ENCODE measurements at places on chromosomes 13 and 19.

DNA sequence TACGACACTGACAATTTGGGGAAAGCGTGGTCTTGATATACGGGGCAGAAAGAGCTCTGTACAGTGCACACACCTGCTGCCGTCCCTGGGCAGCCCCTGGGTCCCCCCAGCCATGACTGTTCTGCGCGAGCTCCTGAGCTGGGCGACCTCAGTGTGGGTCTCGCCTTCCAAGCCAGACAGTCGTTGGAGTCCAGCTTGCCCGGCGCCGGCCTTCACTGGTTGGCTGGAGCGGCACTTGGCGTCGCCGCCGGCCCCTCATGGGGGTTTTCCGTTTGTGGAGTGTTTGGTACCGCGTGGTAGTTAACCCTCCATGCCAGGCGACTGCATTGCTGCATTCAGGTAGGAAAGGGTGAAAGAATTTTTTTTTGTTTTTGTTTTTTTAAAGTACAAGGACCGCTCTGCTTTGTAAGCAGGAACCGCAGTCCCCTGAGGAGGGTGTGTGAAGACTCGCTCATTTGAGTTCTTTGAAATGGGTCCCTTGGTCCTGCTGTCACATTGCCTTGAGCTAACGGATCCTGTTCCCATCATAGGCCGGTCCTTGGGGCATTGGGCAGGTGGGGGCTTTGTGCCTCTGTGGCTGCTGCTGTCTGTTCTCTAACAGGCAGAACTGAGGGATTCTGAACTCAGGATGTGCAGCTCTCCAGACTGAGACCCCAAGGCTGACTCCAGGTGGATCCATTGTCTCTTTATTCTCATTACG, 10.8 kb upstream of the RPS15 start:
- DNase-seq, result no peak
- peaks cover 83% of the 10 kb centered on the region for H3K36me3 ChIP-seq
- no peak overlapping the region for H3K4me3 ChIP-seq
- no peak overlapping the region for H3K27ac ChIP-seq
- H3K27me3 ChIP-seq, result no peaks in the 10 kb centered on the region

DNA sequence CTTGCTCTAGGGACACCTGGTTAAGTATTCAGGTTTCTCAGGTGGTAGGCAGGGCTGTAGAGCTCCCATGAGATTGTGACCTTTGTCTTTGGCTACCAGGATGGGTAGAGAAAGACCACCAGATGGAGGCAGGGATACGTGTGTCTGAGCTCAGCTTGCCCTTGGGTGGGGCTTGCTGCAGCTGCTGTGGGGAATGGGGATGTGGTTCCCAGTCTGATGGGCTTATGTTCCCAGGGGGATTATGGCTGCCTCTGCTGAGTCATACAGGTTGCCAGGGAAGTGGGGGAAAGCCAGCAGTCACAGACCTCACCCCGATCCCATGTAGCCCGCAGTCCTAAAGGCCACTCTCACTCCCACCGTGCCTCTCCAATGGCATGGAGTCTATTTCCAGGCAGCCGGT, 659.9 kb upstream of the KLF12 start:
- no peaks in the 10 kb centered on the region for H3K4me1 ChIP-seq
- H3K4me3 ChIP-seq, result no peak overlapping the region
- no peak for DNase-seq
- no peak overlapping the region for H3K27ac ChIP-seq
- H3K36me3 ChIP-seq, result no peaks in the 10 kb centered on the region

GRCh38 chr19:36245210-36246005, 30.5 kb downstream of the ZNF146 start:
- no peaks in the 10 kb centered on the region for H3K36me3 ChIP-seq
- H3K27me3 ChIP-seq, result no peaks in the 10 kb centered on the region
- H3K4me3 ChIP-seq, result no peak overlapping the region
- no peaks in the 10 kb centered on the region for H3K4me1 ChIP-seq
- DNase-seq, result no peak
- H3K27ac ChIP-seq, result no peak overlapping the region

DNA sequence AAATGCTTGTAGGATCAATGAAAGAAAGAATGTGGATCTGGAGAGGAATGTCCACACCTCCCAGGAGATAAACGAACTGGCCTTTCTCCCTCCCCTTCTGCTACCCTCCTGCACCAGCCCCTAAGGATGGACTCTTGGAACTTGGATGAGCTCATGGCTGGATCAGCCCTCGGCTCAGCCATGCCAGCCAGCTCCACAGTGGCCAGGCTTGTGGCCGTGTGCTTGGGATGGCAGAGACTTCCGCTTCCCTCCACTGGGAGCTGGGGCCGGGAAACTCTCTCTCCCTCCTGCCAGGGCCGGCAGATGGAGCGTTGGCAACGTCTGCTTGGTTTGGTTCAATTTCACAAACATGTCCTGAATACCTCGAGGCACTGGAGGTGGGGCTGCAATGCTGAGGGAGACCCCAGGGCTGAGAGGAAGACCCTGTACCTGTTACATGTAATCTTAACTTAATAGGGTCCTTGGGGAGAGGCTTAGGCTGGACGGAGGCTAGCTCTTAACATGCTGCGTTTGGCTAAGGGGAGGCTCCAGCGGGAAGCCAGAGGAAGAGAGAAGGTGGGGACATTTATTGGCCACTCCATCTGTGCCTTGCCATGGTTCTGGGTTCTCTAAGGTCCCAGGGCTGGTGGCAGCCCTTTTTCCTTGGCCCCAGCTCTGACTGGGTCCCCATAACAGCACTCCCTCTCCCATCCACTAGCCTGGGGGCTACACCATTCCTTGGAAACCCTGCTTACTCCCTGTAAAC, 152.5 kb downstream of the IER2 start:
- peaks cover 5% of the 10 kb centered on the region for H3K4me1 ChIP-seq
- DNase-seq, result no peak
- H3K36me3 ChIP-seq, result no peaks in the 10 kb centered on the region
- no peak overlapping the region for H3K27ac ChIP-seq
- peaks cover 17% of the 10 kb centered on the region for H3K27me3 ChIP-seq

All from CD4-positive, alpha-beta T cell (primary cell).